PC-3 (cell line): ENCODE measurements at places on chromosomes 16 and 17. TPM values are rescaled to one million over a fixed set of nuclear protein-coding genes. Genes with fewer than 3 reads are reported as not detected.

DNA sequence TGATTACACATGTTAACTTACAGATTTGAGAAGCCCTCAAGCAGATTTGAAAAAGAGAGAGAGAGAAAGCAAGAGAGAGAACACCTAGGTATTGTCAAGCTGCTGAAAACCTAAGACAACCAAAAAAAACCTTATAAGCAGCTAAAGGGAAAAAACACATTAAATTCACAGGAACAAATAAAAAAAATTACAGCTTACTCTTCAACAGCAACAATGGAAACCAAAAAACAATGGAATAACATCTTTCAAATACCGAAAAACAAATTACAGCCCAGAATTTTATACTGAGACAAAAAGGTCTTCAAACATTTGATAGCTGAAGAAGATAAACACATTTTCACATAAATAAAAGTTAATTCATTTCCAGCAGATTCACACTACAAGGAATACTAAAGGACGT, 8.4 kb upstream of the CFAP20 start:
- no peaks in the 10 kb centered on the region for H3K36me3 ChIP-seq
- H3K27ac ChIP-seq = no peak overlapping the region
- no peaks in the 10 kb centered on the region for H3K27me3 ChIP-seq

DNA sequence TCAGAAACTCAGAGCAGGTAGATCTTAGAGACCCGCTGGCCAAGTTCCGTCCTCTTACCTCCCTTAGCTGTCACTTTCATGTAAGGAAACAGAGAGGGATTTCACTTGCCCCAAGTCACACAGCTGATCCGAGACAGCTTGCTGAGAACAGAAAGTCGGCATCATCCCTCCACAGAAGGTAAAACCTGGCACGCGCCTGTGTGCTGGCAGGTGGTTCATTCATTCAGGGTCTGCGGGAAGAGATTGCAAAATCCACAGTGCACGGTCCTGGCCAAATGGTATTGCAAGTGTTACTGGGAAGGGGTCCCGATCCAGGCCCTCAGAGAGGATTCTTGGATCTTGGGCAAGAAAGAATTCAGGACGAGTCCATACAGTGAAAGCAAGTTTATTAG, 139.4 kb upstream of the RPH3AL start:
- no peaks in the 10 kb centered on the region for H3K36me3 ChIP-seq
- peaks cover 14% of the 10 kb centered on the region for H3K27me3 ChIP-seq
- DNase-seq = no peak
- H3K4me1 ChIP-seq = 0 out of 2 replicates have a peak, but pooled peaks cover 6% of the 10 kb centered on the region
- H3K27ac ChIP-seq = no peak overlapping the region
- no peak overlapping the region for H3K4me3 ChIP-seq

Gene TAOK2
- total RNA-seq = 34.1 and 47.4 TPM in 2 replicates

DNA sequence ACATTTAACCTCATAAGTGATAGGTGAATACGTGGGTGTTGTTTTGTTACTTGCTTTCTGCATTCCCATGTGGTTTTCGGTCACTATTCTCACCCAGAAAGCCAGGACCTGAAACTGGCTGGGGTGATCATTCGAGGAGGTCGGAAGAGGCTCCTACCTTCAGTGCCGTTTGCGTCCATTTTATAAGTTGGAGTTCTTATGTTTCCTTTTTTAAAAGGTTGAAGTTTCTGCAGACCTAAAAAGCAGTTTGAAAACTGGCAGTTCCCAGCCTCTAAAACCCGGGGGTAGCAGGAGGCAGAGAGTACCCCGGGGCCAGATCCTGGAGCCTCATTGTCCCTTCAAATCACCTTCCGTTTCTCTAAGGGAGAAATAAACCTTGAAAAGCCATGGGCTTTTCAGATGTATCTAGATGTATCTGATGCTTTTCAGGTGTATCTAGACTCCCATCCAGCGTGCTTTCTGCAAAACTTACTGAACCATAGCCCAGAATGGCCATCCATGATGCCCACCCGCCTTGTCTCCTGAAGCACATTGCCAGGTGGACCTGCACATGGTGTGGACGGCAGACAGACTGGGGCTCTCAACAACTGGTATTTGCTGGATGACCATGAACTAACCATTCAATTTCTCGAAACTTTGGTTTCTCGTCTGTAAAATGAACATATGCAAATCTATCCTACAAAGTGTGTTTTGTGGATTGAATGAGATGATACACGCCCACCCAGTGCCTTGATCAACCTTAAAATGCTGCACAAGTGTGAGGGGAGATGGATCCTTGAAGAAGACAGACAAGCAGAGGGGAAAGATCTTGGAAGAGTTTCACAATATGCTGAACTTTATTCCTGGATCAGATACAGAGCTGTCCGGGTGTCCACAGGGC, 1.3 kb downstream of the NLRC5 start:
- peak overlapping the region; percentile 90 for H3K4me3 ChIP-seq
- H3K4me1 ChIP-seq = peaks cover 7% of the 10 kb centered on the region
- H3K27me3 ChIP-seq = no peaks in the 10 kb centered on the region

Gene KRTAP9-8
- total RNA-seq = not detected in 2 replicates

GRCh38 chr16:76428858-76429257, 151.7 kb downstream of the CNTNAP4 start:
- H3K27me3 ChIP-seq = peaks cover 34% of the 10 kb centered on the region
- peak; percentile 58 for DNase-seq
- peaks cover 5% of the 10 kb centered on the region; the same call in 1 of the 2 replicates for H3K4me1 ChIP-seq
- no peaks in the 10 kb centered on the region for H3K36me3 ChIP-seq

- peaks cover 25% of the 10 kb centered on the region for H3K27me3 ChIP-seq
- no peaks in the 10 kb centered on the region for H3K36me3 ChIP-seq
- no peak for DNase-seq
- H3K27ac ChIP-seq = no peak overlapping the region
These were observed 110.2 kb upstream of the CPHXL start for GRCh38 chr16:75836347-75837010.

DNA sequence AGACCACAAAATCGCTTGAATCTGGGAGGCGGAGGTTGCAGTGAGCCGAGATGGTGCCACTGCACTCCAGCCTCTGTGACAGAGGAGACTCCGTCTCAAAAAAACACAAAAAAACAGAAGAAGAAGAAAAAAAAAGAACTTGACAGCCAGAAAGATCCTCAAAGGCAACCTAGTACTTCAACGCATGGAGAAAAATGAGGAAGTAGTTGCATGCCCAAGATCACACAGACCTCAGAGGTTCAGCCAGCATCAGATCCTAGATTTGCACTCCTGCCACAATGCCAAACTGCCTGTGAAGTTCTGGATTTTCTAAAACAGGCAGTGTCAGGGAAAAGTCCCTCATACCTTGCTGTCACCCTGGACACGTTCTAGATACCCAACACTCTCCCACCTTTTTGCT, 1.5 kb downstream of the ATPAF2 start:
- no peaks in the 10 kb centered on the region for H3K36me3 ChIP-seq
- no peak for DNase-seq
- H3K27me3 ChIP-seq = no peaks in the 10 kb centered on the region
- H3K4me3 ChIP-seq = peak overlapping the region; percentile 79
- H3K4me1 ChIP-seq = peaks cover 42% of the 10 kb centered on the region

- peak; percentile 80 for DNase-seq
- H3K27ac ChIP-seq = peak overlapping the region; percentile 80
- H3K4me3 ChIP-seq = peak overlapping the region; percentile 47
These were observed 2.0 kb upstream of the KRTAP2-1 start for GRCh38 chr17:41049110-41049509.

DNA sequence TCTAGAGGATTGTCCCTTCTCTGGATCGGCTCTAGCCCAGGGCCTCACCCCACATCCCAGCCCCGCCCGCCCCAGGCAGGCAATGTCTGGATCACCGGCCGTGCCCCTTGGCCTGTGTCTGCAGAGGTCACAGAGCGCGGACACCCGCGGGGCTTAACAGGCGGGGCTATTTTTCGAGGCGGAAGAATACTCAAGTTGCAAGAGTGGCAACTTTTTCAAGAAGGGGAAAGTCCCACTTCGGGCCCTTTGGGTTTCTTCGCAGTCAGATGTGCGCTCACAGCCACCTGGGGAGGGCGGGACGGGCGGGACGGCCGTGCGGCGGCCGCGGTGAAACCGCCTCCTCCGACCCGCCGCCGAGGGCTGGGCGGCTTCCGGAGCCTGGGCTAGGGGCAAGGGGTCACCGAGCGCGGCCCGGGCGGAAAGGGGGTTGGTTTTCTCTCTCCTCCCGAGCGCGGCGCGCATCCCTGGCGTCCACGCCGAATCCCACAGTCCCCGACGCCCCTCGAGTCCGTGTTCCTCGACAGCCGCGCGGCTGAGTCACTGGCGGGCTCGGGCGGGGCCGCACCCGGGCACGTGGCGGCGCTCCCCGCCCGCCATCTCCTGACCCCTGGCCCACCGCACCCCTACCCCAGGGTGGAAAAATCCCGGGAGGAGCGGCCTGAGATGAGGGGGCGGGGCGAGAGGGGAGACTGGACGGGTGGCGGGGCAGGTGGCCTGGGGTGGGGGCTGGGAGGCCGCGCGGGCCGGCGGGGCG, 1.2 kb upstream of the PFN1 start:
- H3K27me3 ChIP-seq = no peaks in the 10 kb centered on the region
- H3K36me3 ChIP-seq = peaks cover 19% of the 10 kb centered on the region
- peak overlapping the region; percentile 90 for H3K4me3 ChIP-seq
- H3K27ac ChIP-seq = peak overlapping the region; percentile 85
- peak; percentile 74 for DNase-seq
- H3K4me1 ChIP-seq = peaks cover 27% of the 10 kb centered on the region

Gene RUNDC3A
- total RNA-seq = 0.29 and 1.4 TPM in 2 replicates

- DNase-seq = no peak
- peak overlapping the region; percentile 12; the same call in 1 of the 2 replicates for H3K27ac ChIP-seq
- H3K27me3 ChIP-seq = no peaks in the 10 kb centered on the region
These were observed 19.2 kb downstream of the UNC119 start for GRCh38 chr17:28533091-28533807.

Gene PRCD
- 0.86 and 2.5 TPM in 2 replicates for total RNA-seq

Gene RCVRN
- total RNA-seq = not detected in 2 replicates

DNA sequence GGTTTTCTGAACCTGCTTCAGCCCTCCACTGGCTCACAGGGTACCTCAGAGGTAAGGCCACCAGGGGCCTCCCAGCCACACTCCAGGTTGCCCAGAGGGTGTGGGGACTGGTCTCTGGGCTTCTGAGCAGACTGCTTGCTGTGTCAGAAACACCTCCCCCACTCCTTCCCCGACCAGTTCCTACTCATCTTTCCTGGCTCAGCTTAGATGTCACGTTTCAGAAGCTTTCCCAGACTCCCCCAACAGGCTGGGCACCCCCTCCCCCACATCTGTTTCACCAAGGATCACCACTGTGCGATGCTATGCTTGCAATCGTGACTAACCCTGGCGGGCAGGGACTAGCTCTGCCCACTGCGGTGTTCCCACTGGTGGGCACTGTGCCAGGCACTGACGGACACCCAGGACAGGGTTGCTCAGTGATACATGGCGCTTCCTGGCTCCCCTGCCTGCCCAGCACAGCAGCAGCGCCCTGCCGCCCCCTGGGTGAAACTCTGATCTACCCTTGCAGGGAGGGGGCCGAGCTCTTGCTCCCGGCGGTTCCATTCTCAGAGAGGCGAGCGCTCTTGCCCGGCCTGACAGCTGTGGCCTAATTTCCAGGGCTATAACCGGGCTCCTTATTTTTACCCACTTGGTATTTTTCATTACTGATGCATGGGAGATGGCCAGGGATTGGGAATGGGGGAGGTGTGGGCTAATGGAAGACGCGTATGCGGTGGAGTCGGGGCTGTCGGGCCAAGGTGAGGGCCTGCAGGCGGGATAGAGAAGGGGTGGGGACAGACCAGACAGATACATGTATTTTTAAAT, 29.4 kb upstream of the MTSS2 start:
- peak overlapping the region; percentile 92 for H3K27ac ChIP-seq
- peak; percentile 98 for DNase-seq
- H3K36me3 ChIP-seq = no peaks in the 10 kb centered on the region
- H3K27me3 ChIP-seq = no peaks in the 10 kb centered on the region
- H3K4me1 ChIP-seq = peaks cover 26% of the 10 kb centered on the region

DNA sequence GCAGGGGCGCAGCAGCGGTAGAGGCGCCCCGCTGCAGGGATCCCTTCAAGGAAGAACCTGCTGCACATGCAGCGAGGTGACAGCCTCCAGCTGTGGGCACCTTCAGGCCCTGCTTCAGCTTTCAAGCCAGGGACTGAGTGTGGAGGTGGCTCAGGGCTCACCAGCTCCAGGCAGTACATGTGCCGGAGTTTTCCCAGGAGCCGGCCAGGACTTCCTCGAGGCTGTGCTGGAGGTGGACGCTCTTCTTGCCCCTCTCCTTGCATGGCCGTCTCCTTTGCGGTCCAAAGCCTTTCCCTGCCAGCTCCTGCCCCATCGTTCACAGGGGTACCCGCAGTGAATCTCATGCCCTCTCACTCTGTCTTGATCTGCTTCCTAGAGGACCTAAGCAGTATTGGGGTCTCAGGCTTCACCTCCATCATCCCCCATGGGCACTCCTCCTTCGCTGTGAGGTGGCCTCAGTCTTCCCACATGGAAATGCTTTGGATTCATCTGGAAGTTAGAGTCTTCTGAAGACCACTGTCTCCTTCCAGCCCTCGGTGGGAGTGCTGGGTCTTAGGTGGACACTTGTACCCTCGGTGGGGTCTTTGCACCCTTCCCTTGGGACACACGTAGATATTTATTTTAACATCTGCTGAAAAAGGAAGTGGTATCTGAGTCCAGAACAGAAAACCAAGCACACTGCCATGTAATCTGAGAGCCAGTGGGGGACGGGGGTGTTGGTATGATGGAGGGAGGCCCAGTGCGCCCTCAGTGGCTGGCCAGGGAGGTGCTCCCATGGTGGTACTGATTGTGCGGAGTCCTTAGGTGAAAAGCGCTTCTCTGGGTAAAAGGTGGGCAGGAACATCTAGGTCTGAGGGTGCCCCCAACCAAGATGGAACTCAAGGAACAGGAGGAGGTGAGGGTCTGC, 7.0 kb downstream of the XYLT2 start:
- H3K27me3 ChIP-seq = no peaks in the 10 kb centered on the region
- no peak for DNase-seq
- H3K4me3 ChIP-seq = no peak overlapping the region
- H3K36me3 ChIP-seq = peaks cover 32% of the 10 kb centered on the region

GRCh38 chr16:22937169-22937568, 123.2 kb downstream of the HS3ST2 start:
- no peaks in the 10 kb centered on the region for H3K36me3 ChIP-seq
- peaks cover 12% of the 10 kb centered on the region for H3K27me3 ChIP-seq
- no peak overlapping the region for H3K27ac ChIP-seq
- DNase-seq = no peak

Gene ZPBP2
- total RNA-seq = not detected in 2 replicates

- H3K36me3 ChIP-seq = no peaks in the 10 kb centered on the region
- no peak overlapping the region for H3K27ac ChIP-seq
- H3K27me3 ChIP-seq = no peaks in the 10 kb centered on the region
These were observed 32.9 kb upstream of the GNG13 start for GRCh38 chr16:833411-833810.

GRCh38 chr17:82107341-82107860, 9.4 kb upstream of the FASN start:
- H3K36me3 ChIP-seq = no peaks in the 10 kb centered on the region
- no peak overlapping the region for H3K4me3 ChIP-seq
- no peaks in the 10 kb centered on the region for H3K27me3 ChIP-seq
- peaks cover 33% of the 10 kb centered on the region for H3K4me1 ChIP-seq

Gene CORO1A
- 8.4 and 10.3 TPM in 2 replicates for total RNA-seq

Gene STH
- not detected in 2 replicates for total RNA-seq

- H3K27ac ChIP-seq = no peak overlapping the region
- no peaks in the 10 kb centered on the region for H3K27me3 ChIP-seq
- H3K36me3 ChIP-seq = no peaks in the 10 kb centered on the region
These were observed 44.6 kb downstream of the NFAT5 start for GRCh38 chr16:69610356-69610755.
